ENCODE measurements at places on chromosomes 5 and 9.
A peak's percentile ranks its signal among the peaks of the same experiment; 100 is the strongest.

DNA sequence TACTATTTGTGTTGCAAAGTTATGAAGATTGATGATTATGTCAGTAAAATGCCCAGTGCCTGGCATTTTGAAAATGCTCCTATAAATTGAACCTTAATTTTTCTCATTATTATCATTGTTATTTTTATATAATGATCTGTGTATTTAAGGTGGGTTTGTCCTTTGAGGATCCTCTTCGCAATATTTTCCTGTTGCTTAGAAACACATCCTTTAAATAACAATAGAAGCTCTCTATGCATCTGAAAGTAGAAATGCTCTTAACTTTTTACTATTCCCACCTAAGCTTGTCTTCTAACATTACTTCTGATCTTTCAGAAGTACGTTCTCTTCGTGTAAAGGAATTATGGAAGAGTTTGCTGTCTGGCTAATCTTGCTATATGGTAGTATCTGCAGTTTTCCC lies 214.7 kb upstream of the TLX3 start:
- DNase-seq = no peak

DNA sequence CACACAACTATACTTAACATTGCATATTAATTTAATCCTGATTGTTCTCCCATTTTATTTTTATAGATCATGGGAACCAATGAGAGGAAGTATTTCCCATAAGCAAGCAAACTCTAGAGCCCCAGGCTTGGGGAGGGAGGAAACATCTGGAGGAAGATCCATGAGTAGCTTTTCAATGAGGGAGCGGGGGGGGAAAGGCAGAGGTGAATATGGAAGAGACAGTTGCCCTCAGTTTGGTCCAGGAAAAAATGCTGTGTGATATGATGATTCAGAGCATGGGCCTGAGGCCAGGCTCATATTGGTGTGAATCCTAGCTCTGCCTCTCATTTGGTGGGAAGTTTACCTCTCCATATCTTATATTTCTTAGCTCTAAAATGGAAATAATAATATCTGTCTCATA lies 42.2 kb upstream of the ALDOB start:
- DNase-seq = no peak

DNA sequence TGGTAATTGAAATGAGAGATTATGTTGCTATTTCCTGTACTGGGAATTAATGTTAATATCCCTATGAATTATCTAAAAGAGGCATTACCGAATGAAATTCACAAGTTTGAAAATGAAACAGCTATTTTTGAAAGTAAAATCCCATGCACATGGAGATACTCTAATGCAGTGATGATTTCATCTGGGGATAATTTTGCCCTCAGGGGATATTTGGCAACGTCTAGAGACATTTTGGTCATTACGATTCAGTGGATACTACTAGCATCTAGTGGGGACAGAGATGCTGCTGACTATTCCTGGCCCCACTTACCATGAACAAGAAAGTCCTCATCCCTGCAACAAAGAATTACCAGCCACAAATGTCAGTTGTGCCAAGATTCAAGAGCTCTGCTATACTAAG lies 500.9 kb downstream of the EFNA5 start:
- no peak for DNase-seq

DNA sequence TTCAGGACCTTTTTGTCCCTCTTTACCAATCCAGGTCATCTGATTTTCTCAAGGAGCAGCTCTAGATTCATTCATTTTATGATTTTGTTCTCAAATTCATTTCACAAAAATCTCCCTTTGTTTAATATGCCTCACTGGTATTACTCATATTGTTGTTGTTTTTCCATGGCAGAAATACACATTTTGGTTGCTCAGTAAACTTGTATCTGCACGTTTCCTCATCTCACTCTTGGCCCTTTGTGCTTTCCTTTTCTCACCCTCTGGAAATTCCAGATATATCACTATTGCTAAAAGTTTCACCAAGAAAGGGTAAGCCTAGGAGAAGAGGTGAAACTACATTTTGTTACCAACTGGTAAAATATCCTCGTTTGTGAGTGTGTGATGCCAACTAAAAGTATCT lies 14.8 kb downstream of the ASPN start:
- no peak for DNase-seq

DNA sequence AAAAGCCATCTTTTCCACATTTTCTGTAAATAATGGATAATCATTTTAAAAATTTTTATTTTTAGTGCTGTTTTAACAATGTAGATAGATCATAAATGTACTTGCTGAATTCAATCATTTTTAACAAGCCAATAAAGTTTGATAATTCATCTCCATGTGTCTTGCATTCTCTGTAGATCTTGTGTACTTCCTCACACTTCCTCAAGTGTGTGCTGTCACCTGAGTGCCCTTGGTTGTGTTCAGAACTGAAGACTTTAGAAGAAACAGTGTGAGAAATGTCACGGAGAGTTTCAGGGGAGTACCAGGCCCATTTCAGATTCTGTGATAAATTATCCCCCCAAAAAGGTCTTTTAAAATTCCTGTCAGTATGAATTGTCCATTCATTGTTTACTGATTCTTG lies 146.0 kb downstream of the NTRK2 start:
- no peak for DNase-seq

- DNase-seq = no peak
Measured at GRCh38 chr5:7529880-7530279, 133.9 kb downstream of the ADCY2 start.

- DNase-seq = peak; percentile 92
Measured at GRCh38 chr5:137622850-137623249, 113.0 kb downstream of the KLHL3 start.

DNA sequence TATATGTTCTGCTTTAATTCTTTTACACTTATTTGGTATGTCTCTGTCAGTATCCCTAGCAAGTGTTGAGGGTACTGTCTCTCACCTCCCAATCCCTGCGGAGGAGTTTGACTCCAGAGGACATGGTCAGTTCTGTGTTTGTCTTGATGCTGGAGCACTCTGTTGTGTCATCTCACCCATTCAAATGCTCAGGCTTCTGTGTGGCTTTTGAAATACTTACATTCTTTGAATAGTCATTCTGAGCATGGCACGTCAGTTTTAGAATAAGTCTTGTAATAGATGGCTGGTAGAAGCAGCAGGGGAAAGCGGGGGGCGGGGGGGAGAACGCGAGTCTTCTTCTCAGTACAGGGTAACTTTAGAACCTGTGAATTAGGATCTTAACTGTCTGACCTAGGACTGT lies 12.3 kb downstream of the MAST4 start:
- no peak for DNase-seq

DNA sequence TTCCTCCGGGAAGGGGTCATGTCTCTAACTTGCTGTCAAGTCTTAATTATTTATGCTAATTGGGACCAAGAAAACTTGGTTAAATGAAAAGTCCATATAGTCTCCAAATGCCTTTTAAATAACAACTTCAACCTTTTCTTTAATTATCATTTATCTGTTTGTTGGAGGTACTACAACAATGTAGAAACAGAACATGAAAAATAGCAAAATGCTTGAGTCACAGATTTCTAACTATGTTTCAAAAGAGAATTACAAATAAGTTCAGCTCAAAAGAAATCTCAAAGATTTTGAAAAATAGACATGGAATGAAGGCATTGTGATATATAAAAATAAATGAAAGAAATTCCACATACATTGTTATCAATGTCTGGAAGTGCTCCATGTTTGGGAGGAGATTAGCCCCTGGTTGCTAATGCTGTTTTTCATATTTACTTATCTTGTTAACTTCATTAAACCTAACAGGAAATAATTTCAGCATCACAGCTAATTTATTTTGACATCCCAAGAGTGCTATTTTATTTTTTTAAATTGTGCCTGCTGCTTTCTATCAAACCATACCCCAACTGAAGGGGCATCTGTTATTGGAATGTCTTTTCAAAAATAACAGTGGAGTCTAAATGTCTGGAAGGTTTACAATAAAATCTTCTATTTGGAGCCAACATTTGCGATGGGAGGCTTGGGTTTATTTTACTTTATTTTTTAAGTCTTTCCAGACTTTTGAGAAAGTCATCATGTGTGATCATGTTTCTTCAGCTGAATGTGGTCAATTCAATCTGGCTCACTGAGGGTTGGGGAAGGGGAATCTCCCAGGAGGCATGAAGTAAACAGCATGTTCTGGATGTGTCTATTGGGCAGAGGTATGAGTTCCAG lies 53.1 kb upstream of the ANKRD55 start:
- no peak for DNase-seq

- DNase-seq = no peak
Measured at GRCh38 chr5:54745599-54745998, 228.0 kb downstream of the SNX18 start.

DNA sequence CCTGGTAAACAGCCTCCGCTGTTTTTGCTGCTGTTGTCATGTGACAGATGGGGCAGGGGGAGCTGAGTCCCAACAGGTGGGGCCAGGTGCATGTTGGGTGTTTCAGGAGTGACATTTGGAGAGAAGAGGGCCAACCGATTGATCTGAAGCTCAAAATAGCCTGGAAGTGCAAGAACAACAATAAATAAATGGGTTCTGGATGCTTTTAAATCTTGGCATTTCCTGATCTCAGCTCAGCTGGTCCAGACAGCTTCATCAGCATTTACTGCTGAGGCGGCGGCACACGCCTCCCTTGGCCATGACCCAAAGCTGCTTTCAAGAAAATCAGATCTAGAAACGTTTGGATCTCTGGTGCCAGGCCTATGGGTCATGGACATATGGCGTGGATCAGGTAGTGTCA lies 70.5 kb downstream of the PPARGC1B start:
- no peak for DNase-seq

Data from left lobe of liver (tissue), 2 donors.